Fibroblast of upper back skin (primary cell): ENCODE measurements at places on chromosomes 11 and 22.

DNA sequence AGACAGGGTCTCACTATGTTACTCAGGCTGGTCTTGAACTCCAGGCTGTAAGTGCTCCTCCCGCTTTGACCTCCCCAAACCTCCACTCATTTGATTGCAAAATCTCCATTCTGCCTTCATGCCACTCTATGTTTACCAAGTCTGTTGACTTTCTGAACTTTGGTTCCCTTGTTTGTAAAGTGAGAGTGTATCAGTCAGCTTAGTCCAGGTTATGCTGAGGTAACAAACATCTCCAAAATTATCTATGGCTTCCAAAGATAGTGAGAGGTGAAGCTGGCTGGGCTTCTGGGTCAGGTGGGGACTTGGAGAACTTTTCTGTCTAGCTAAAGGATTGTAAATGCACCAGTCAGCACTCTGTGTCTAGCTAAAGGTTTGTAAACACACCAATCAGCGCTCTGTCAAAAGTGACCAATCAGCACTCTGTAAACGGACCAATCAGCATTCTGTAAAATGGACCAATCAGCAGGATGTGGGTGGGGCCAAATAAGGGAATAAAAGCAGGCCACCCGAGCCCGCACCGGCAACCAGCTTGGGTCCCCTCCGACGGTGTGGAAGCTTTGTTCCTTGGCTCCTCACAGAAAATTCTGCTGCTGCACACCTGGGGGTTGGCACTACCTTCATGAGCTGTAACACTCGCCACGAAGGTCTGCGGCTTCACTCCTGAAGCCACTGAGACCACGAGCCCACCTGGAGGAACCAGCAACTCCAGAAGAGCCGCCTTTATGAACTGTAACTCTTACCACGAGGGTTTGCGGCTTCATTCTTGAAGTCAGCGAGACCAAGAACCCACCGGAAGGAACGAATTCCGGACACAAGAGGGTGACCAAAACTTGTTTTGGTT lies 109.3 kb downstream of the MIAT start:
- no peak for DNase-seq

DNA sequence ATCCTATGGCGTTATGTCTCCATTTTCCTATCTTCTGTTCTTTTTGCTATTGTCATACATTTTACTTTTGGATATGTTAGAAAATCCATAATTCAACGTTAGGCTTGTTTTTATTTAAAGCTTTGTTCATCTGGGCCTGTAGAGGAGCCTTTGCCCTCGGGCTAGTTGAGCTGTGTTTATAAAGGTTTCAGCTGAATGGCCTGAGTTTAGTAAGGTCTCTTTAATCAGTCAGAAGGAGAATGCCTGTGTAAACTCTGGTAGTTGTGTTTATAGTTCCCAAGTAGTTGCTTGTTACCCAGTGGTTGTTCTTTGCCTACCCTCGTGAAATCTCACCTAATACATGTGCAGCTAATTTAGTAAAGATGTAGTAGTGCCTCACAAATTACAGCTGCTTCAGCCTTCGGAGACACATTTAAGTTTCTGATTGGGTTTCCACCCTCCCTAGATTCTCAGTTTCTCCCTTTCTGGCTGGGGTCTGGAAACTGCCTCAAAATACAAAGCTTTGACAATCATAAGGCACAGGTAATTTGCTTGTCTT lies 33.1 kb downstream of the MTMR3 start:
- DNase-seq, result no peak

- DNase-seq, result peak; percentile 80
These were observed 10.4 kb downstream of the KIRREL3 start for GRCh38 chr11:126989942-126990715.

GRCh38 chr22:42194953-42195352 lies 64.3 kb upstream of the CYP2D6 start:
- no peak for DNase-seq

DNA sequence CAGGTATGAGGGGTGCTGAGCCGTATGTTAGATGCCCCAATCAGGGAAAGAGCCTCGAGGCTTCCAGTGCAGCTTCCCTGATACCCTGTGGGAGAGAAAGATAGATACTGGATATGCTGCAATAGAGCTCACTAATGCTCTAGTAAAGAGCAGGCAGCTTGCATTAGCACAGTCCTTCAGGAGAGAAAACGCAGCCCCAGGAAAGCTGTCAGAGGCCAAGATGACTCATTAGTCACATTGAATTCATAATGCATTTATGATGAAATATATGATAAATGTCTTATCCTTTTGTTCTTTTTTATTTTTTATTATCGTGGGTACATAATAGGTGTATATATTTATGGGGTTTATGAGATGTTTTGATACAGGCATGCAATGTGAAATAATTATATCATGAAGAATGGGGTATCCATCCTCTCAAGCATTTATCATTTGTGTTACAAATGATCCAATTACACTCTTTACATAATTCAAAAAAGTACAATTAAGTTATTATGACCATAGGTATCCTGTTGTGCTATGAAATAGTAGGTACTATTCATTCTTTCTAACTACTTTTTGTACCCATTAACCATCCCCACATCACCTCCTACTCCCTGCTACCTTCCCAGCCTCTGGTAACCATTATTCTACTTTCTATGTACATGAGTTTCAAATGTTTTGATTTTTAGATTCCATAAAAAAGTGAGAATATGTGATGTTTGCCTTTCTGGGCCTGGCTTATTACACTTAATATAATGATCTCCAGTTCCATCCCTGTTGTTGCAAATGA lies 94.5 kb upstream of the TOP3B start:
- peak; percentile 53 for DNase-seq

DNA sequence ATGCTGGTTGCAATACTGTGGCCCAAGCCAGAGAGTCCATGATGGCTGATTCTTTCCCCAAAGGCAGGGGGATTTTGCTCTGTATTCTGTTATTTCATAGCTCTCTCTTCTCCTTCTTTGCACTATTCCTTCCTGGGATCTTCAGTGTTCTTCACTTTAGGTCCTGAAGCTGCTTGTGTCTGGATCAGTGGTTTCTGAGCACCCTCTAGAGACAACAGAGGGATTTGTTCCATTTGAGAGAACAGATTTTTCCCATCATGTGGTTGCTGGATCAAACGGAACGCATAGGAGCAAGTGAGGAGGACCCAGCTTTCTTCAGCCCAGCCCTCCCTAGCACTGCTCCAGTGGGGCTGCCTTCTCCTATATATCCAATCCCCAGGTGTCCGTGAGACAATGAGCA lies 68.7 kb upstream of the SYN3 start:
- DNase-seq, result no peak

DNA sequence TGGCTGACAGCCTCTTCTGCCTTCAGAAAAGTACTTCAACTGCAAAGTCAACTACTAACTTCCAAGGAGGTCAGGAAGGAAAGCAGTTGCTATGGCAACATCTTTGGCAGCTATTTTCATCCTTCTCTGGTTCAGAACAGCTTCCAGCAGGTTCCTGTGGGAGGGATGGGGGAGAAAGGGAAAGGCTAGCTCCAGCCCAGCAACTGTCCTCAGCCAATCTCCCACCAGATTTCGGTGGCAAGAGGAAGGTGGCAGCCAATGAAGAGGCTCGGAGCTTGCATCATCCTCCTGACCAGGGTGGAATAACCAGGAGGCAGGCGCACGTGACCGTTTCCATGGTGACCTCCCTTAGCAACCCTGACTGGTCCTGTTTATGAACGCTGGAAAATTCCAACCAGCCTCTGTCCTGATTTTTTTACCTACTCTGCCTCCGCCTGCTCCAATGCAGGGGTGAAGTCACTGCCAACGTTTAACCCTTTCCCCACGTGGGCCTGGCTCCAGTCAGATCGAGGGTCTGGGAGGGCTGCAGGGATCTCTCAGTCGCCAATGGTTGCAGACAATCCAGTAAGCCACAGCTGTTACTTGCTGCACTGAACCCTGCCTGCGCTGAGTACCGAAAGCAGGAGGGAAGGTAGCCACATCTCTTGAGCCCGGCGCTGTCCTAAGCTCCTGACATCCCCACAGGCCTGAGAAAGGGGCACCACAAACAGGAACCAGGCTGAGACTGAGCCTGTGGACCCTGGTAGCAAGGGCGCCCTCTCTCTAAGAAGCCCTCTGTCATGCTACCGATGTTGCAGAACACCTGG lies 11.2 kb upstream of the MALAT1 start:
- DNase-seq, result peak; percentile 100

DNA sequence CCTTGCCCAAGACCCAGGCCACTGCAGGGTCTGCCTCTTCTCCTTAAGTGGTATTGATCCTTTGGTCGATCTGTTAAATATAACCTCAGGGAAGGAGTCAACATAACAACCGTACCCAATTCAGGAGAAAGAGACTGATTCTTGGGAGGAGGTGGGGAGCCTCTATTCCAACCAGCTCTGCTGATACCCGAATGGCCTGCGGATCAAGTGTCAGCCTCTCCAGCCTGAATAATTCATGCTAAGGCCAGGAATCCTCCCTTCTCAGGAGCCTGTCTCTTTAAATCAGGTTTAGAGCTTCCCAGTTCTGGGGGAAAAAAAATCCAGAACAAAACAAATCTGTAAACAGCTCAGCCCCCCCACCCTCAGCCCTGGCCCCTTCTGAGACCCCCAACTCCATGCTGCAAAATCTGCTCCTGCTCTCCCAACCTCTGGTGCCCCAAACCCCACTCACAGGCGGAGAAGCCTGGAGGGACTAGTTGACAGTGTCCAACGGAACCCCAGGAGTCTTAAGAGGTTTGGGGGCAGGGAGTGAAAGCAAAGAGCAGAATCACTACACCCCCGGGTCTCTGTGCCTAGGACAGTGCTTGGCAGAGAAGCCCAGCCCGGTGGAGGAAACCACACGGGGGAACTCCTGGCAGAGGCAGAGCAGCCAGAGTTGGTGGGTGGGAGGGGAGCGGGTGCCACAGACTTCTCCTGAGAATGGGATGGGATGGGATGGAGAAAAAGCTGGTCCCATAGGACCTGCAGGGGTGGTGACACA lies 863 bp upstream of the TPBGL start:
- no peak for DNase-seq

DNA sequence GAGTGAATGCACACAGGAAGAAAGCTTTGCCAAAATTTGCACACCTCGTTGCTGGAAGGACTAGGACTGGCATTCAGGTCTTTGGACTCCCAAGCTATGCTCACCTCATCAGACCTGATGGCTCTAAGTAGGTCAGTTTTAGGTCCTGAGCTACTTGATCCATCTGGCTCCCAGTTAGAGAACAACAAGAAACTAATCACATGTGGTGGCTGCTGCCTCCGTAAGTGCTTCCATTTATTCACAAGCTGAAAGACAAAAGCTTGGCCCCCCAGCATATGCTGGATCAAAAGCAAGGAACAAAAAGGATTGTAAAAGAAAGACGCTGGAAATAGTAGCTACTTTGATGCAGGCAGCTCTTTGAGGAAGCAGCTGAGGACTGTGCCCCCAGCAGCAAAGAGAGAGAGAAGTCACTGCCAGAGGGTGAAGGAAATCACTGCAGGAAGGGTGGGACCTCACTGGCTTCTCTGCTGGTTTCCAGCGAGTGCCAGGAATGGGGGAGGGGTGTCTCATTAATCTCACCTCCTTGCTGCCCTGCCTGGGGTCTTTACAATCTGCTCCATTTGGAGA lies 268.9 kb downstream of the KIRREL3 start:
- DNase-seq, result no peak
